Airway epithelial cell (primary cell): ENCODE measurements at places on chromosomes 2 and 18. TPM values are rescaled to one million over a fixed set of nuclear protein-coding genes. Genes with fewer than 3 reads are reported as not detected.

Gene GCG
- not detected in 2 replicates for total RNA-seq

Gene UGT1A8
- total RNA-seq = 0.37 and 0.56 TPM in 2 replicates

Gene RIT2
- total RNA-seq = not detected in 2 replicates

Gene COL4A4
- total RNA-seq = 0.05 and 0.07 TPM in 2 replicates
